Smooth muscle cell of the coronary artery (primary cell): ENCODE measurements at places on chromosomes 5 and 9. TPM values are rescaled to one million over a fixed set of nuclear protein-coding genes. Genes with fewer than 3 reads are reported as not detected.

TMEM174 gene
- total RNA-seq: not detected in 2 replicates

PTGES gene
- 2.6 and 30.0 TPM in 2 replicates for total RNA-seq

RGS7BP gene
- 0.23 and 0.83 TPM in 2 replicates for total RNA-seq

PCDHGA10 gene
- 2.6 and 4.2 TPM in 2 replicates for total RNA-seq

PCDHGB5 gene
- total RNA-seq: 11.5 and 16.9 TPM in 2 replicates

ANKRD31 gene
- 0.08 and 0.12 TPM in 2 replicates for total RNA-seq

BTNL8 gene
- under 0.01 TPM in 1 of 2 replicates, not detected in the other for total RNA-seq

SHROOM1 gene
- total RNA-seq: 1.1 and 3.2 TPM in 2 replicates

DND1 gene
- total RNA-seq: 0.30 TPM in 1 of 2 replicates, not detected in the other

PLAC8L1 gene
- not detected in 2 replicates for total RNA-seq

SLC6A7 gene
- not detected in 2 replicates for total RNA-seq

DRD1 gene
- total RNA-seq: under 0.01 and 0.70 TPM in 2 replicates

MARCHF3 gene
- 34.4 and 38.0 TPM in 2 replicates for total RNA-seq

CEP72 gene
- 0.82 and 1.7 TPM in 2 replicates for total RNA-seq

CTNND2 gene
- total RNA-seq: not detected in 2 replicates

PCDHB10 gene
- total RNA-seq: 0.59 and 0.68 TPM in 2 replicates

OBP2B gene
- total RNA-seq: not detected in 2 replicates

C5orf58 gene
- total RNA-seq: not detected in 2 replicates

IFNA13 gene
- total RNA-seq: not detected in 2 replicates

AFAP1L1 gene
- total RNA-seq: 5.6 and 7.4 TPM in 2 replicates

SPATA31D4 gene
- total RNA-seq: not detected in 2 replicates

CER1 gene
- total RNA-seq: not detected in 2 replicates

C5 gene
- total RNA-seq: 2.2 and 3.7 TPM in 2 replicates

ROR2 gene
- total RNA-seq: under 0.01 and 29.1 TPM in 2 replicates

PDLIM4 gene
- total RNA-seq: 17.3 and 34.6 TPM in 2 replicates

RNF183 gene
- total RNA-seq: not detected in 2 replicates

DAB2 gene
- total RNA-seq: 39.8 and 175 TPM in 2 replicates

NR3C1 gene
- total RNA-seq: 36.7 and 49.5 TPM in 2 replicates

TEX48 gene
- total RNA-seq: not detected in 2 replicates

CNTNAP3 gene
- total RNA-seq: 0.12 and 5.6 TPM in 2 replicates

FAM169A gene
- total RNA-seq: under 0.01 and 0.60 TPM in 2 replicates

FCHO2 gene
- 8.9 and 10.6 TPM in 2 replicates for total RNA-seq

RANBP17 gene
- total RNA-seq: 2.7 and 6.2 TPM in 2 replicates

ABCA1 gene
- total RNA-seq: 79.8 and 223 TPM in 2 replicates

GLRA1 gene
- not detected in 2 replicates for total RNA-seq

SPINK13 gene
- not detected in 2 replicates for total RNA-seq

IL5 gene
- total RNA-seq: not detected in 2 replicates
